ENCODE measurements at places on chromosomes 3 and 15.

DNA sequence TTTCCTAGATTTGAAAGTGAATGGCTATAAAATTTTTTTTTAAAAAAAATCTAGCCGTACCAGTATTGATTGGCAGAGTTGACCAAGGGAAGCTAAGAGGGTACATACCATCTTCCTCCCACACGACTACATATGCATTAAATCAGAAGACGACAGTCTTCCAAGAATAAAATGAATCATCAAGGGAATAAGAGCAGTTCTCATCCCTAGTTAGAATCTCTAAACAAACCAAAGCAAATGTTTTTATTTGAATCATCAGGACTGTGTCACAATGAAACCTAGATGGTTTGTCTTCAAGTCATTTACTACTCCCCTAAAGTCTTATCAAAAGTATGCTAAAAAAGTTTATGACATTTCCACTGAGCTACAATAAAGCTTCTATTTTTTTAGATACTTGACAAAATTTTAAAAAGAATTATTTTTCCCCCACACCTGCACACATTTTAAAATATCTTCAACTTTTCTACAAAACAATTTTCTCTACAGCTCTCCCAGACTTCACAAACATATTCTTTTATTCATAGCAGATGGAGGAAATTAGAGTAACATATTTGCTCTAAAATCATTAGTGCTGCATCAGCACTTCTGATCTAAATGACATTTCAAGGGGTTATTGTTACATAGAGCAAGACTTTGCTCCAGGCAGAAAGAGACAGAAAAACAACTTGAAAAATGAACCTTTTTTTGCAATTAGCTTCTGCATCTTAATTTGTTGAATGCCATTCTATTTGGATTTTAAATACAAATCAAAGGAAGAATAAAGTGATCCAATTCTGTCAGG is 547.1 kb downstream of the FHIT start:
- no peak for DNase-seq

DNA sequence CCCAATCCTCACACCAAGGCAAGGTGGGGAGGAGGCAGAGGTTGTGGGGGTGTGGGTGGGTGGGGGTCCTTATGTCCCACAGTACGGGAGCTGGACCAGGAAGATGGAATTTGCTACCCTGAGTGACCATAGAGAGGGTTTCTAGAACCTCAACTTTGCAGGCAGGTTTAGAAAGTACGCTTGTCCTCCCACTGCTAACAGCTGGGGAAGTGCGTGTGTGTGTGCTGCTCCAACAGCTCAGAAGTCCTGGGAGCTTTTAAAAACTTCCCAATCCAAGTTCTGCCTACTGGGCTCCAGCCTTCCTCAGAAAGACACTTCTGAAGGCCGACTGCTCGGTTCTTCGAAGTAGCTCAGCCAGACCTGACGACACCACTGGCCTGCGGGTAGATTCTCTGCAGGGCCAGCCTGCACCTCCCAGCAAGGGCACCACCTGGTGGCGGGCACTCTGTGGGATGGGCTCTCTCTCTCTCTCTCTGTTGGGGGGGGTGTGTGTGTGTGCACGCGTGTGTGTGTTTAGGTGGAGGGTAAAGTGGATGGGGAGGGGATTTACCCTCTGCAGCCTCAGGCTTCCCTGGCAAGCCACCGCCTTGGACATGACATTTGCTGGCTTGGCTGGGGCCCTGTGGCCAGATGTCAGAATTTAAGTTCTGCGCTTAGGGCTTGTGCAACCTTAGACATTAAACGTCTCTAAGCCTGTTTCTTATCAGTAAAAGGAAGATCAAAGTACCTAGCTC is 15.6 kb downstream of the TMEM158 start:
- DNase-seq: peak; percentile 70

DNA sequence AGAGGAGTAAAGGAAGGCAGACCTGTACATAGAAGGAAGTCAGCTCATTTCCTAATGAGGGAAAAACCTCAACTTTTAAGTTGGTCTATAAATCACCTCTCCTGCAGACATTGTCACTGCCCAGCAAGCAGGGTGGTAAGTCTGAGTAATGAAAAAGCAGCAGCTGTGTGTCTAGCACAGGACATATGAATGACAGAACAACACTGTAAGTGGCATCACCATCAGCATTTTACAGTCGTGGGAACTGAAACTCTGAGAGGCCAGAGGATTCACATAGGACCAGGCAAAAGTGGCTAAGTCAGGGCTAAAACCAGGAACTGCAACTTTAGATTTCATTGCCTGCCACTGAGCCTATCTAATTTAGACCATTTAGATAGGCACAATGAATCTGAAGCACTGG is 235.6 kb downstream of the CLSTN2 start:
- DNase-seq: no peak

DNA sequence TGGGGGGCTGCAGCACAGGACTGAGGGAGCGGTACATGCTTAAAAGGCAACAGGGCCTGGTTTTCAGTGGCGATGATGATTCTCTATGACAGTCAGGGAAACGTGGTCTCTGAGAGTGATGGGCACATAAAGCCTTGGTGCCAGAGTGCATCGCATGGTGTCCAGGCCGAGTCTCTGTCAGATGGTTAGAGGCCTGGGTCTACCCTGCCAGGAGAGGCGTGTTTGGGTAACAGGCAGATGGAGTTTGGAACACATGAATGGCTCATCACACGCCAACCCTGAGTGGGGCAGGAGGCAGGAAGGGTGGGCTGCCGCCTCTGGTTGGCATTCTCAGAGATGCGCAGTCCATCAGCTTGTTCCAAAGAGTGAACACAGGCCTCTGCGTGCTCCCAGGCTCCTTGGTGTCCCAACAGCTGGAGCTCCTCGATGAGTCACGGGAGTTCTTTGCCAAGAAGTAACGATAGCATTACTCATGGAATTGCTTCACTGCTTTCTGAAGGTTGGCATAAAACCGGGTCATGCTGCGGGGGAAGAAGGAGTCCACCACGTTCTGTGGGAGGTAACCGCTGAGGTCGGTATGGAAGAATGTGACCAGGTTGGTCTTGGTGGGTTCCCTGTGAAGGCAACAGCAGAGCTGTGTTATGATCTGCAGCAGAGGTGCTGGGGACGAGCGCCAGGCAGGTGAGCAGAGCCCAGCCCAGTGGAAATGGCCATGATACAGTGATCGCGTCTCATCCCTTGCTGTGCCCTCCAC is 11.0 kb downstream of the STARD5 start:
- DNase-seq: no peak

GRCh38 chr3:181722156-181722555 is 10.4 kb downstream of the SOX2 start:
- DNase-seq: no peak

GRCh38 chr3:196499061-196499460 is 4.5 kb downstream of the RNF168 start:
- DNase-seq: no peak

DNA sequence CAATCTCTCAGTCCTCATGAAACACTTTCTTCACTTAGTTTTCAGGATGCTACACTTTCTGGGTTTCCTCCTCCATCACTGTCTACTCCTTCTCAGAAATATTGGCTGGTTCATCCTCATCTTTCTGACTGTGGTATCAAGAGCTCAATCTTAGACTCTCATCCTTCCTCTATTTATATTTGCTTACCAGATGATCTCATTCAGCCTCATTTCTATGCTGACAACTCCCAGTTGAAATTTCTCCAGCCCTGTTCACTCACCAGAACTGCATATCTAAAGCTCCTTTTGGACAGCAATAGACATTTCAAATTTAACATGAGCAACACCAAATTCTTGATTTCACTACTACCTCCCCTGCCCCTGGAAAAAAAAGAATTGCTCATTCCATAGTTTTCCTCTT is 48.0 kb upstream of the FBN1 start:
- DNase-seq: no peak

GRCh38 chr3:141972399-141972798 is 96.0 kb downstream of the ATP1B3 start:
- no peak for DNase-seq

DNA sequence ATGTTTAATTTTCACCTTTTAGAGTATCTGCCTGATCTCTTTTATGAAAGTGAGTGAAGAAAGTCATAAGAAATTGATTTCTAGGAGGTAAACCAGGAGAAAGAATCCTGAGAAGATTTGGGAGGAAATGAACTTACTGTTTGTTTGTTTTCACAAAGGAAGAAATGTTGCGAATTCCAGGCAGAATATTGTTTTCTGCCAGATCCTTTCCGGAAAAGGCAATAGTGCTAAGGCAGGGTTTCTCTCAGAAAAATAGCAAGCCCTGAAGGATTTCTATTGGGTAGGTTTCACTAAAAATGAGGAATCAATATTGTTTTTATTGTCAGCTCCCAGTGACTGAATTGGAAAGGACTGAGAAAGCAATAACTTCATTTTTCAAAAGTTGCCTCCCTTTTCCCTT is 85.7 kb upstream of the TGFBR2 start:
- no peak for DNase-seq

DNA sequence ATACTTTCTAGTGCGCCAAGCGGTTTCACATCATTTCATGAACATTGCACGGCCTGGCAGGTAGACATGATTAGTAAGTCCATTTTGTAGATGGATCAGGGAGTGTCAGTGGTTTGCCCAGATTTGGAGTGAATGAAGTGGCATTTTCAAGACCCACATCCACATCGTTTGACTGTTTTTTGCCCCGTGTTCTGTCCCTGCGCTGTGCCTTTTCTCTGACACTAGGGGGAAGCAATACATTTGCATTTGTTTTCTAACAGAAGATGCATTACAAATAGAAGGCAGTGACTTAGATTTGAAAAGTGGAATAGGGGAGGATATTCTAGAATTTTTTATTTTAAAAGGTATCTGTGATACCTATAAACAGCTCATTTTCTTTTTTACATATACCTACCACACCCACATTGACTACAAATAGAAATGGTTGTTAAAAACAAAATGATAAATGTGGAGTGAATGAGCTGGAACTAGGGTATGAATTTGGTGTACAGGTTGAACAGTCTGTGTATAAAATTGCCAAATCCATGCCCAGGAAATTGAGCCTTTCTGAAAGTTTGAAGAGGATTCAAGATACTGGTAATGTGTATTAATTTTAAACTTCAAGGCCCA is 98.0 kb downstream of the USP13 start:
- DNase-seq: no peak

- DNase-seq: no peak
Observed at GRCh38 chr15:50083424-50084025, 35.5 kb downstream of the ATP8B4 start.

DNA sequence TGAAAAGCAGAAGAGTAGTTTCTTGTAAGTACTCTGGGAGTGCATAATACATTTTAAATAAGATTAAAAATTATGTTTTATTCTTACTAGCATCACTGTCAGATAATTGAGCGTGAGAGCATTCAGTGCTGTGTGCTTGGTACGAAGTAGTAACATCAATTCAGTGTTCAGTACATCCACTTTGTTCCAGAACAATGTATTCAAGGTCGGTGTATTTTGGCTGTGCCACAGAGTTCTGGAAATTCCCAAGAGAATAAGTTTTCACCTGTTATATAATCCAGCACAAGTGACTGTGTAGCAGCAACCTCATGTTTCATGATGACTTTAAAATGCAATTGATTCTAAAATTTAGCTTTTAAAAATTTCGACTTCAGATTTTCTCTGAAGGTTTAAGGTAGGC is 130.6 kb downstream of the IGF1R start:
- no peak for DNase-seq

DNA sequence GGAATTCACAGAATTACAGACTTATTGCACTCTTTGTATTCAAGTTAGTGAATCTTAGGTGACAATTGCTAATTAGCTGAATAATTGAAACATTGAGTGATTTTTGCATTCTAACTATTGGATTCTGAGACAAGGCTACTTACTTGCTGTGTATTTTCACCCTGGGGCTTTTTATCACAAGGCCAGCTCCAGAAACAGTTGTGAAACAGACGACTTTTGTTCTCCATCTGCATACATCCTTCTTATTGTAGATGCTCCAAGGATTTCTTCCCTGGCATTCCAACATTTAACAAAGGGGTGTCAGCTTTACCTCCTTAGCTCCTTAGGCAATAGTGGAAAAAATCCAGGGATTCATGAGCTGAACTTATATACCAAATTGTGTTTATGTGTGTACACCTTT is 233.2 kb upstream of the CHRM5 start:
- no peak for DNase-seq

GRCh38 chr3:149086232-149086988 is at the start of gene HLTF:
TSS of gene HLTF (minus strand) at chr3:149086533. CDS start at chr3:149086336, 197 bp downstream.
- peak; percentile 91 for DNase-seq

- DNase-seq: no peak
Observed at GRCh38 chr3:36524560-36524959, 144.3 kb downstream of the STAC start.

- no peak for DNase-seq
Observed at GRCh38 chr3:46019707-46020106, 7.6 kb downstream of the XCR1 start.

- DNase-seq: no peak
Observed at GRCh38 chr15:39649757-39650156, 68.9 kb downstream of the THBS1 start.

DNA sequence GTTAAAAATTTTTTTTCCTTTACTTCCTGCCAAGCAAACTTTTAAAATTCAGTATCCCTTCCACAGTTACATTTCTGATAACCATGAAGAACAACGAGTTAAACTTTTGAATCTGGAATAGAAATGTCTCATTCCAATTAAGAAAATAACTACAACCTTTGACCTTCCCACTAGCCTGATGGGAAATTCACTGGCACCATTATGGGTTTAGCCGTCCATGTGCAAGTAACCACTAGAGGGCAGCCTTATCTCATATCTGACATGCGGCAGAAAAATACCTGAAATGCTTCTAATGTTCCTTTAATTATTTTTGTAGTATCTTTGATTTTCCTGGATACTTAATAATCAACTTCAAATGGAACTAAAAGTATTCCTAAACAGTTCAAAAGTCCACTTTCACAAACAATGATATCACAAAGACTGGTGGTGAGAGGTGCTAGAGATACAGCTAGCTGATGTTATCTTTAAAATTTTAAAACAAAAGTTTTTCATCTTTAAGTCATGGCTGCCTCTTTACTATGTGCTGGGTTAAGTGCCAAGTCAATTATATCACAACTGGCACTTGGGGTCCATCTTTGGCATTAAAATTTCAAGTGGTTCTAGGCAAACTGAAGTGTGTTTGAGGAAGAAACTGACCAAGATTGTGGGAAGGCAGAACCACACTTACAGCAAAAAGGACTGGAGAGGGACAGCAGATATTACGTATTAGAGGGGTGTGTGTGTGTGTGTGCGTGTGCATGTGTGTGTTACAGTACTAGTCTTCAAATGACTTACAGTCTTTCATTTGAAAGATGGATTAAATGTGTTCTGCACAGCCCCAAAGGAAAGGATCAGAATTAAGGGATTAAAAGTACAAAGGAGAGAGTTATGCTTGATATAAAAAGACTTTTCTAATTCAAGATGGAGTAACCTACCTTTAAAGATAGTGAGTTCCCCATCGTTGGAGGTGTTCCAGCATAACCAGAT is 107.1 kb upstream of the ICE2 start:
- peak; percentile 53 for DNase-seq

GRCh38 chr3:194218646-194219453 is 82.9 kb downstream of the HES1 start:
- no peak for DNase-seq

GRCh38 chr3:166510382-166510781 is 673.2 kb upstream of the BCHE start:
- no peak for DNase-seq

- DNase-seq: no peak
Observed at GRCh38 chr3:146250449-146251382, at the start of gene PLSCR4. TSS of gene PLSCR4 (minus strand) at chr3:146251105. CDS start at chr3:146222071, 29,034 bp downstream.

All from T-cell (primary cell).